ENCODE measurements at places on chromosomes 1 and 21. TPM values are rescaled to one million over a fixed set of nuclear protein-coding genes. Genes with fewer than 3 reads are reported as not detected.

TDRD5 gene
- total RNA-seq = 0.06 TPM

S1PR1 gene
- total RNA-seq = 1.7 TPM

PINK1 gene
- total RNA-seq = 44.3 TPM

LPAR3 gene
- 1.2 TPM for total RNA-seq

AADACL4 gene
- not detected for total RNA-seq

SYDE2 gene
- 2.9 TPM for total RNA-seq

FAM177B gene
- total RNA-seq = not detected

CYP4A22 gene
- not detected for total RNA-seq

CD1E gene
- not detected for total RNA-seq

SMCP gene
- total RNA-seq = not detected

DNAJC28 gene
- 0.92 TPM for total RNA-seq

SH2D2A gene
- total RNA-seq = 3.5 TPM

All from epithelial cell of proximal tubule (primary cell).